ENCODE measurements at places on chromosomes 16 and 17. TPM values are rescaled to one million over a fixed set of nuclear protein-coding genes. Genes with fewer than 3 reads are reported as not detected.

The C16orf96 gene
- under 0.01 TPM for total RNA-seq

The ITGB4 gene
- total RNA-seq: 0.28 TPM

The NAT9 gene
- 44.1 TPM for total RNA-seq

The PRRT2 gene
- total RNA-seq: 1.3 TPM

The EEF2K gene
- 14.2 TPM for total RNA-seq

The ATP2A1 gene
- 0.28 TPM for total RNA-seq

The ZPBP2 gene
- total RNA-seq: not detected

The PAQR4 gene
- total RNA-seq: 0.55 TPM

The PMFBP1 gene
- total RNA-seq: 0.18 TPM

The EPX gene
- not detected for total RNA-seq

The TMEM231 gene
- total RNA-seq: 15.1 TPM

The ABCC11 gene
- total RNA-seq: under 0.01 TPM

The MMP25 gene
- total RNA-seq: under 0.01 TPM

The ALOX15B gene
- total RNA-seq: 0.18 TPM
